ENCODE measurements at places on chromosomes 16 and 17.

GRCh38 chr17:72110231-72110941 lies 10.4 kb upstream of the SOX9 start:
- DNase-seq: no peak

DNA sequence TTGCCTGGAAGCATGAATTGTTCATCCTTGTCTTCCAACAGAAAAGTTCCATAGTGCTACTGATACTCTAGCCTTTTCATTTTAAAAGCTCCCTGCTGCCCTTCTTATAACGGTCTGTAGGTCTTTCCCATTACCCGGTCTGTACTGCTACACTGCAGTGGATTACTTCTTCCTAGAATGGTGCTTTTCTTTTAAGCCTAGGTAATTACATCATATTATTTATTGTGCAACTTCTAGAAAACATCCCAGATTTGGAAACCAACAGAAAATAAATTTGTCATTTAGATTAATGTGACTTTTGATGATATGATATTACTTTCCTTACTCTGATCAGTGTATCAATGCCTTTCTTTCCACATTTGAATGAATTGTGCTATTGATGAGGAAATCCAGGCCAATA lies 199.4 kb downstream of the TANC2 start:
- no peak for DNase-seq

DNA sequence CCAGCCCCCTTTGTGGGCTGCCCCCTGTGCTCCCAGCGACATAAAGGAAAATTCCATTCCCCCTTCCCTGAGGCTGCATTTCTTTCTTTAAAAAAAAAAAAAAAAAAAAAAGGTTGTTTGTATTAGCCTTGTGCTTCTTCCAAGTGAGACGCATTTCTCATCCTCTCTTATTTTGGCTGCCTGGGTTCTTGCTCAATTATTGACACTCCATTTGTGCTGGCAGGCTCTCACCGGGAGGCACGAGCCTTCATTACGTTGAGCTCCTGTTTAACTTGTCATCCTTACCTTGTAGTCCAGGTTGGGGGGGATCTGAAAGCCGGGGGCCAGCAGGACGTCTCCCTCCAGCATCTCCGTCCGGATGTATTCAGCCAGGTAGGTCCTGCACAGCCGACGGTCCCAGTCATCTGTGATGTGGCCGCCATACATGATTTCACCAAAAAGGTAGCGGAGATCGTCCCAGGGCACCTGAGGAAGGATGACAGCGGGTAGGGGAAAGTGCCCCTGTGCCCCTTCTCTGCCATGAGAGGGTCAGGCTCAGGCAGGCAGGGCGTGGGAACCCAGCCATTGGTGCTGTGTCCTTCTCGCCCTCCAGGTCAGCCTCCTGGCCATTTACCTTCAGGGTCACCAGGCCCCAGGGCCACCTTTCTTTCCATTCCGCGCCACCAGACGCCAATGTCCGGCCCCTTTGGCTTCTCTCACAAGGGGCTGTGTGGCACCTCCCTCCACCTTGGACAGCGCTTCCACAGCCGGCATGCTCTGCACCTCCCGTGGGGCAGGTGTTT lies 50.6 kb downstream of the PGS1 start:
- no peak for DNase-seq

DNA sequence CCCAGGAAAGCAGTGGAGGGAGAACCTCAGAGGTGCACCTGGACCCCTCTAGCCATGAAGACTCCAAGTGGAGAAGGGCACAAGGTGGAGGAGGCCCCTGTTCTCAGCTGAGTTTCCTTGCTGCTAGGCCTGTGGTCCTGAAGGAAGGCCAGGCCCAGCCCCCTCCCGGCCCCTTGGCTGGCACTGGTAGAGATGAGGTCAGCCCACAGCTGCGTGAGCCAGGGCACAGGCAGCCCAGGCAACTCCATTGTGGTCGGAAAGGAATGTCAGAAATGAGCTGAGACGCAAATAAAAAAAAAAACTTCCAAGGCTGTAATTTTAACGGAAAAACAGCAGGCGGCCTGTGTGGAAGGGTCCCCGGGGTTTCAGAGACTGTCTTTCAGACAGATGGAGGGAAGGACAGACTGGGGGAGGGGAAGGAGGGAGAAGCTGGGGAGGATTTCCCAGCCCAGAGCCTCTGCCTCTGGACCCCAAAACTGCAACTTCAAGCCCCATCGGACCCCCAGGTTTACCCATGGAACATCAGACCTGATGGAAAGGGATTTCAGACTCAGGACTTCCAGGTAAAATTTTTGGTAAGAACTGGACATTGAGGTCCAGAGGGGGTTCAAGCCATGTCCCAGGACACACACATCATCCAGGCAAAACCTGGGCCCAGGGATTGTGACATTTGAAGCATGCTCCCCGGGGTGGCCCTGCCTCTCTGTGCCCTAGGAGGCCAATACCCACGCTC lies 25.6 kb upstream of the MRPS23 start:
- no peak for DNase-seq

Data from cortex of kidney (tissue), 1 donor.